Immature natural killer cell (primary cell): ENCODE measurements at places on chromosomes 13 and 19. TPM values are rescaled to one million over a fixed set of nuclear protein-coding genes. Genes with fewer than 3 reads are reported as not detected.

The N4BP2L1 gene
- polyA plus RNA-seq: 67.6 TPM

The TMEM255B gene
- not detected for polyA plus RNA-seq

The ZNF426 gene
- polyA plus RNA-seq: 9.2 TPM

DNA sequence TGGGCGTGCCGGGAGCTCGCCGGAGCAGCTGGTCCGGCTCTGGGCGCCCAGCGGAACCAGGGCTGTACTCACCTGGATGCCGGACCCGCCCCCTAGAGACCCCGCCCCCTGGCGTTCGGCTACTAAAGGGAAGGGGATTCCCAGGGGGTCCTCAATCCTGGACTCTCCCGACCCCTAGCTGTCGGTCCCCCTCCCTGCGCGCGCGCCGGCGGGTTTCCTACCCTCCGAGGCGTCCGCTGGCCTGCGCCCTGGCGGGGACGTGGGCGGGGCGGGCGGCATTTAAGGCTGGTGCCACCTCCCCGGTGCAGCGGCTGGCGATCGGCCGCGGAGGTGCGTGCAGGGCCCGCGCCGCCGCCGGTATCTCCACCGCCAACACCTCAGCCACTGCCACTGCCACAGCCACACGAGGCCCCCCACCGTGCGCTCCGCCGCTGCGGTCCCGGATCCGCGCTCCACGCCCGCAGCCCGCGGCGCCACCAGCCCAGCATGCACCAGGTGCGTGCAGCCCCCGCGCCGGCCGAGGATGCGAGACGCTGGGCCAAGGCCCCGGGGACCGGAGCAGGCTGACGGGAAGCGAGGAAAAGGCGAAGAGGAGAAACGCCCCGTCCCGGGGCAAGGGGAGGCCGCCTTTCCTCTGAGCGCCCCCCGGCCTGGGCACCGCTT is at the start of gene ATP12A:
Gene ATP12A, plus strand, starts transcription at position 151 of the 663 bp plus-strand sequence. Its CDS starts 336 bp downstream, at position 487.
- no peak within 1 kb of the TSS for H3K27ac ChIP-seq
- H3K36me3 ChIP-seq: no peaks in the 10 kb centered on the region
- peaks cover 26% of the 10 kb centered on the region for H3K27me3 ChIP-seq

DNA sequence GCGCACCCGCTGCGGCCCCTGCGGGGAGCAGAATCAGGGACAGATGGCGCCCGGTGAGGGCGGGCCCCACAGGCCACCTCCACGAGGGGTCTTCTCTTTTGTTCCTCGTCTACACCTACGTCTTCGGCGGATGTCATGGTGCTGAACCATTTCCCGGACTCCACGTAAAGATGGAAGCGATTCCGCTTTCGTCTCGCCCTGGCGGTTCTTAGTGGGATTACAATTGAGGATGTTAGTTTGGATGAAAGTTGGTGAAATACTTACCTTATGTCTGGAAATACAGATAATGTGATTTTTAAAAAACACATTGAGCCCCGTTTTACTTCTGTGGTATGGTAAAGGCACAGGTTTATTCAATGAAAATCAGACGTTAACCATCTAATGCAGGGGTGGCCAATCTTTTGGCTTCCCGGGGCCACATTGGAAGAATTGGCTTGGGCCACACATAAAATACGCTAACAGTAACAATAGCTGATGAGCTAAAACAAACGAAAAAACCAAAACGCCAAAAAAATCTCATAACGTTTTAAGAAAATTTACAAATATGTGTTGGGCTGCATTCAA is 1.4 kb upstream of the ZMYM5 start:
- H3K36me3 ChIP-seq: no peaks in the 10 kb centered on the region
- peak overlapping the region; percentile 96 for H3K27ac ChIP-seq
- peaks cover 17% of the 10 kb centered on the region for H3K27me3 ChIP-seq
- DNase-seq: peak; percentile 64
- H3K4me3 ChIP-seq: peak overlapping the region; percentile 96
- H3K4me1 ChIP-seq: peaks cover 40% of the 10 kb centered on the region

DNA sequence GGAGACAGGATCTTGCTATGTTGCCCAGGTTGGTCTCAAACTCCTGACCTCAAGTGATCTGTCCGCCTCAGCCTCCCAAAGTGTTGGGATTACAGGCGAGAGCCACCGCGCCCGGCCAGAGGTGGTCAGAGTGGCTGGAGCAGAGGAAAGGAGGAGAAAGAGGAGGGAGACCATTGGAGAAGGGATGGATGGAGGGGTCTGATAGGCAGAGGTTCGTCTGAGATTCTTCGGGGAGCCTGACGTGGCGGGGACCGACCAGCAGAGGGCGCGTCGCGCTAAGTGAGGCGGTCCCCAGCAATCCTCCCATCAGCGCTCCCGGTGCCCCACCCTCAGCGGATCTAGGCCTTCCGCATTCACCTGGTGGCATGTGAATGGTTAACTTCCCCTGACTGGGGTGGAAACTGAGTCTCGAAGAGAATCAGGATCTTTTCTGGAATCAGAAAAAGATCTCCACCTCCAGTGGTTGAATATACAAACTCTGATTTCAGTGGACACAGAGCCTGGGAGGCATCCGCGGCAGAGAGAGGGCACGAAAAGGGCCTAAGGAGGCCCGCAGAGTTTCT is 8.8 kb downstream of the GTPBP3 start:
- no peak overlapping the region for H3K4me3 ChIP-seq
- no peak overlapping the region for H3K27ac ChIP-seq

- no peak overlapping the region for H3K27ac ChIP-seq
- H3K27me3 ChIP-seq: peaks cover 4% of the 10 kb centered on the region
- DNase-seq: no peak
- no peak overlapping the region for H3K4me3 ChIP-seq
Measured at GRCh38 chr13:100836711-100837110, 162.1 kb upstream of the TMTC4 start.

- no peaks in the 10 kb centered on the region for H3K36me3 ChIP-seq
- H3K4me1 ChIP-seq: no peaks in the 10 kb centered on the region
- DNase-seq: no peak
- no peak overlapping the region for H3K27ac ChIP-seq
Measured at GRCh38 chr19:34393031-34393430, 11.2 kb upstream of the PDCD2L start.

- H3K36me3 ChIP-seq: no peaks in the 10 kb centered on the region
- no peak overlapping the region for H3K4me3 ChIP-seq
- no peak overlapping the region for H3K27ac ChIP-seq
- H3K27me3 ChIP-seq: peaks cover 5% of the 10 kb centered on the region
- DNase-seq: no peak
Measured at GRCh38 chr13:106350208-106350607, 185.3 kb downstream of the EFNB2 start.

DNA sequence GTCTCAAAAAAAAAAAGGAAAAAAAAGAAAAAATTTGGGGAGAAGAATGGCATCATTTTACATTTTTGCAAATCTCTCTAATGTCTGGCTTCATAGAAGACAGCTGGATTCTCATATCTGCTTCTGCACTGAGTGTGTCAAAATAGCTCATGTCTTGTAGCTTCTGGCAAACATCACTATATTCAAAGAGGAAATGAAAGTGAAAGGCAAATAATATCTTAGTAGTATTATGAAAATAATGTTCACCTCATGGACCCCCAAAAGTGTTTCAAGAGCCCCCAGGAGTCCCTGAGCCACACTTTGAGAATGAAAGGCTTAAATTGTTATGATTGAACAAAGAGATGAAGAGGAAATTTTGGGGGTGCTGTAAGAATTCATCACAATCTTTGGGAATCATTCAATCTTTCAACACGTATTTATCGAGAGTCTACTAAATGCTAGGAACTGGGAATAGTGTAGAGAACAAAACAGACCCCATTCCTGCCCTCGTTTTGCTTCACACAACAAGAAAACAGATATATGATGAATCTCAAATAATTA is 1.2 kb upstream of the SLC6A16 start:
- no peak overlapping the region for H3K4me3 ChIP-seq
- no peaks in the 10 kb centered on the region for H3K27me3 ChIP-seq
- H3K36me3 ChIP-seq: peaks cover 17% of the 10 kb centered on the region
- DNase-seq: no peak
- H3K27ac ChIP-seq: no peak overlapping the region

DNA sequence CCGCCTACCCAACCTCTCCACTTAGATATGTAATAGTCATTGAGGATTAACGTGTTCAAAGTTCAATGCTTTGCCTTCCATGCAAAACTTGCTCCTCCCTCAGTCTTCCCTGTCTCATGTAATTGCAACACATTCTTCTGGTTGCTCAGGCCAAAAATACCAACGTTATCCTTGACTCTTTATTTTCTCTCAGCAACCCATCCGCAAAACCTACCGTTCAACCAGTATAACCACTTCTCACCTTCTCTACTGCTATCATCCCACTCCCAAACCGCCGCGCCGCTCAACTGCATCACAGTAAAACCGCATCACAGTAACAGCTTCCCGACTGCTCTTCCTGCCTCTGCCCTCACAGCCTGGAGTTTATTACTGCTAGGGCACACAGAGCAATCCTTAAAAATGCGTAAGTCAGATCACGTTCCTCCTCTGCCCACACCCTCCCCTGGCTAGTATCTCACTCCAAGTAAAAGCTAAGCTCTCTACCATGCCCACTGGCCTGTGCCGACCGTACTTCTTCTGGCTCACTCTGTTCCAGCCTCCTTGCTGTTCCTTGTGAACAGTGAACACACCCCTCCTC is 8.2 kb downstream of the MTIF3 start:
- H3K4me1 ChIP-seq: peaks cover 73% of the 10 kb centered on the region
- H3K4me3 ChIP-seq: peak overlapping the region; percentile 61
- H3K27me3 ChIP-seq: no peaks in the 10 kb centered on the region
- peaks cover 18% of the 10 kb centered on the region for H3K36me3 ChIP-seq
- peak overlapping the region; percentile 50 for H3K27ac ChIP-seq
